Activated naive CD4-positive, alpha-beta T cell treated with anti-CD3 and anti-CD28 coated beads, Interleukin-2, amount 50 U/mL, for 72 hours (primary cell): ENCODE measurements at places on chromosomes 6 and 20. TPM values are rescaled to one million over a fixed set of nuclear protein-coding genes. Genes with fewer than 3 reads are reported as not detected.
A peak's percentile ranks its signal among the peaks of the same experiment; 100 is the strongest.

The HLA-B gene
- total RNA-seq = 4,981 TPM

The TREML1 gene
- not detected for total RNA-seq

The LY6G6C gene
- total RNA-seq = not detected

The SMLR1 gene
- not detected for total RNA-seq

- DNase-seq = peak; percentile 28
Measured at GRCh38 chr6:99119109-99120031, 171.6 kb upstream of the FBXL4 start.

- no peak for DNase-seq
Measured at GRCh38 chr20:59322081-59322480, 21.7 kb downstream of the EDN3 start.

GRCh38 chr20:24011282-24011681 lies 22.7 kb upstream of the GGTLC1 start:
- no peak for DNase-seq

- DNase-seq = no peak
Measured at GRCh38 chr6:39758905-39759605, 33.1 kb upstream of the DAAM2 start.

DNA sequence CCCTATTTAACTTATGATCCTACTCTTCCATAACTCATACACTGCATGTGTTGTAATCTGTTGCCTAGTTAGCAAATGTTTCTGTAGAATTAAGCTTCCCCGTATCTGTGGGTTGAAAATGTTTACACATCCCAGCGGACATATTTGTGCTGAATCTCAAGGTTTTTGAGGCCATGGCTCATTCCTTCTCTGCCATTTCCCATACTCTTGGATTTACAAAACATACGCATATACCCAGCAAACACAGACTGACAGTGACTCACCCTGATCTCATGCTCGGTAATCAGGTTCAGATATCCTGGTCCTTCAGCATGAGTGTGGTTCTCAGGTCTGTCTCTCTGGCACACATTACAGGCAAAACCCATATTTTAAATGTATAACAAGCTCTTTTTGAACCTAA lies 58.7 kb downstream of the AGPAT4 start:
- DNase-seq = no peak
